ENCODE measurements at places on chromosomes 12 and 14.

DNA sequence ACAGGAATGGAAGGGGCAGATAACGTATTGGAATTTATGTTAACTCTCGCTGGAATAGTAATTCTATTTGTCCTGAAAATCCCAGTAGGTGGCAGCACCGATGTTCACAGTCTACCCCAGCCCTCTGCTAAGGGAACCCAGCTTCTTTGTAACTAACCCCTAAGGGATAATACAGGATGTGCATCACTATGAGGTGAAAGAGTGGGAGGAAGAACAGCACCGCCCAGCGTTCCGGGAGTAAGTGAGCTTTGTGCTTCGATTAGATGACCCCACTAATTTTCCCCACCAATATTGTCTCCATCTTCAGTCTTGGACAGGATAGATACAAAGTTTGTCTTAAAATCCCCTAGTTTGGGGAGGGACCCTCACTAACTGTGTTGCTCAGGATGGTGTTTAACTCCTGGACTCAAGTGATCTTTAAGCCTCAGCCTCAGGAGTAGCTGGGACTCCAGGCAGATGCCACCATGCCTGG is 2.7 kb downstream of the SLC2A3 start:
- peak; percentile 97 for DNase-seq

GRCh38 chr14:91232052-91232451 is 12.5 kb downstream of the GPR68 start:
- DNase-seq: no peak

- peak; percentile 35 for DNase-seq
These were observed 8.3 kb upstream of the LRRC10 start for GRCh38 chr12:69619050-69619449.

GRCh38 chr12:23350808-23351207 is 598.7 kb downstream of the SOX5 start:
- DNase-seq: no peak

DNA sequence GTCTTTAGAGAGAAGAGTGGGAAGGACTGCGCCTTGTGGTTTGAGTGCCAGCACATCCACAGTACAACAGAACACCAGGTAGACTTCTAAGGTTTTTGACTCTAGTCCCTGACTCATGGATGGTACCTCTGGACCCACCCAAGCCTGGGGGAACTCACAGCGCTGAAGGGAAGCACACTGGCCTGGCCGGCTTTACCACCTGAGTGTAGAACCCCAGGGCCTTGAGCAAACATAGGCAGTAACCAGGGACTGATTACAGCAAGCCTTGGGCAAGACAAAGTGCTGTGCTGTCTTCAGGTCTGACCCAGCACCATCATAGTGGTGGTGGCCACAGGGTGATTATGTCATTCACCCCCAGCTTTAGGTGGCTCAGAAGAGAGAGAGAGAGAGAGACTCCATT is 17.2 kb downstream of the EML5 start:
- DNase-seq: no peak

- no peak for DNase-seq
These were observed 11.4 kb upstream of the CALCOCO1 start for GRCh38 chr12:53738406-53739213.

DNA sequence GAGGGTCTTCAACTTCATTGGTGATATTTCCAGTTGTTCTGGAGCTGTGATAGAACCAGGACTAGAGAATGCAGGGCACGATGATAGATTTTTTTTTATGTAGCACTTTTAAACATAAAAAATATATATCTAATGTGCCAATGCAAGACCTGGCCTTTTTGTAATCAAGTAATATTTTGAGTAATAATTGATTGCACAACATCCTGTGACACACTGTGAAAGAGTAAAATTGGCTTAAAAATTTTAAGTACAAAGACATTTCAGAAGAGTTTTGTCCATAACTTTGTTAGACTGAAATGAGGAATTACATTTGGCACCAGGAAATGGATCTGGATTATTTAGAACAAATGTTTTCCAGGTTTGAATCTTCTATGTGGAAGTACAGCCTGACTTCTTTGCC is 22.1 kb downstream of the PRKCH start:
- DNase-seq: peak; percentile 63

DNA sequence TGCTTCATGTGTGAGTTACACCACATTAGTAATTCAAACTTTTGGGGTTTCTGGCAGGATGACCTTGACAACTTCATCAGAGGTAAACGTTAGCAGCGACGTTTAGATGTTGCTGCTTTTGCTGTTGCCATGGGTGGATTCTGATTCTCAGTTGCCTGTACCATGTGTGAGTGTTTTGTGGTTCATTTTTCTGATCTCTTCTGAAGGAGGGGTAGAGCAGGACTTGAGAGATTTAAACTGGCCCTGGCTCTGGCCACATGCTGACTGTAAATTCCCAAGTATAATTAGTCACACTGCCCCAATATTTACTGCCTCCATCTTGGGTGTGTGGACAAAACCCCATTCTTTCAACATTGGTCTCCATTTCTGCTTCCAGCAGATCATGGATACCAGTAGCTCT is 110.4 kb downstream of the ETV6 start:
- DNase-seq: no peak
